MCF 10A (cell line): ENCODE measurements at places on chromosomes 12 and 14. TPM values are rescaled to one million over a fixed set of nuclear protein-coding genes. Genes with fewer than 3 reads are reported as not detected.
A peak's percentile ranks its signal among the peaks of the same experiment; 100 is the strongest.

DNA sequence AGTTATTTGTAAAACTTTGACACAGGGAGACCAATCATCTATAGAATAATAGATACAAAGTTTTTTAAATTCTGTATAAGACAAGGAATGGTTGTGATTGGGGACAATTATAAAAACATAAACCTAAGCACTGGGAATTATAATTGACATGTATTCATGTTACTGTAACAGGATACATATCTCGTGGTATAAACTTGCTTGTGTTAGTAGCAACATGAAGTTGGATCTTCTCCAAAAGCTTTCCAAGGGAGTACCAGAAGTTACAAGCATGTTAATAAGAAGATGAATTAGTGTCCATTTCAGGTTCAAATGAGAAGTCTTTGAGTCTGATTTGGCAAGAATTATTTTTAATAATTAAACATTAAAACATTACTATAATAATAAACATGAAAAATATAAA lies 42.2 kb downstream of the CDKL1 start:
- no peak for DNase-seq
- H3K4me1 ChIP-seq = no peaks in the 10 kb centered on the region

DNA sequence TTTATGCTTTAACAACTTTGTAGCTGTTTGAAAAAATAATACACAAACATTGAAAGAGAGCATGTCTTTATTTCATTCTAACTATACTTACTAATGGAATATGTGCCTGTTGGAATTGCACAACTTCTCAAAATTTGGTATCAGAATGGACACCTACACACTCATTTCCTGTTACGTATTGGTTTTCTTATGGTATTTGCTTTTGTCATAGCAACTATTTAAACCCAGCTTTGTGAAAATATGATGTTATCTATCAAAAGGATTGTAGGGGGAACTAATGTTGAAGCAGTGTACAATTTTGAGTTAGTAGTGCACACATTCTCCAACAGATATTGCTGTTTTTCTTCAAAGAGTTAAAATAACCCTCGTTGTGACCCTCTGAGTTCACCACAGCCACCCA lies 52.6 kb downstream of the RBMS2 start:
- no peak overlapping the region for H3K27ac ChIP-seq
- peak; percentile 19 for DNase-seq
- H3K27me3 ChIP-seq = no peaks in the 10 kb centered on the region
- H3K4me1 ChIP-seq = peaks cover 18% of the 10 kb centered on the region
- peaks cover 63% of the 10 kb centered on the region for H3K36me3 ChIP-seq
- no peak overlapping the region for H3K4me3 ChIP-seq

GRCh38 chr12:24954261-24954660 lies 5.4 kb upstream of the BCAT1 start:
- H3K27ac ChIP-seq = no peak overlapping the region
- H3K27me3 ChIP-seq = no peaks in the 10 kb centered on the region
- H3K36me3 ChIP-seq = no peaks in the 10 kb centered on the region
- H3K4me1 ChIP-seq = no peaks in the 10 kb centered on the region

The INSM2 gene
- total RNA-seq = 0.09 and 0.10 TPM in 2 replicates

DNA sequence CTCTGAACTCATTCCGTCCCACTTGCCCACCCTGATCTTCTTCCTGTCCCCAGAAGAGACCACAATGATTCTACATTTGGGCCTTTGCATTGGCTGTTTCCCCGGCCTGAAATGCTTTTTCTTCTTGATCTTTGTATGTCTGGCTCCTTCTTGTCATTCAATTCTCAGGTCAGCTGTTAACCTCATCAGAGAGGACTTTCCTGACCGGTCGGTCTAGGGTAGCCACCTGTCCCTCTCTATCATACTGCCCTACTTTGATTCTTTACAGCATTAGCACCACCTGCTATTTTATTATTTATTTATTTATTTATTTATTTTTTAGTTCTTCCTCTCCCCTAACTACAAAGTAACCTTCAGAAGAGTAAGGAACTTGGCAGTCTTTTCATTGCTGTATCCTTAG lies 84.3 kb downstream of the DYRK2 start:
- no peaks in the 10 kb centered on the region for H3K36me3 ChIP-seq
- H3K27ac ChIP-seq = no peak overlapping the region
- no peak overlapping the region for H3K4me3 ChIP-seq
- no peak for DNase-seq

DNA sequence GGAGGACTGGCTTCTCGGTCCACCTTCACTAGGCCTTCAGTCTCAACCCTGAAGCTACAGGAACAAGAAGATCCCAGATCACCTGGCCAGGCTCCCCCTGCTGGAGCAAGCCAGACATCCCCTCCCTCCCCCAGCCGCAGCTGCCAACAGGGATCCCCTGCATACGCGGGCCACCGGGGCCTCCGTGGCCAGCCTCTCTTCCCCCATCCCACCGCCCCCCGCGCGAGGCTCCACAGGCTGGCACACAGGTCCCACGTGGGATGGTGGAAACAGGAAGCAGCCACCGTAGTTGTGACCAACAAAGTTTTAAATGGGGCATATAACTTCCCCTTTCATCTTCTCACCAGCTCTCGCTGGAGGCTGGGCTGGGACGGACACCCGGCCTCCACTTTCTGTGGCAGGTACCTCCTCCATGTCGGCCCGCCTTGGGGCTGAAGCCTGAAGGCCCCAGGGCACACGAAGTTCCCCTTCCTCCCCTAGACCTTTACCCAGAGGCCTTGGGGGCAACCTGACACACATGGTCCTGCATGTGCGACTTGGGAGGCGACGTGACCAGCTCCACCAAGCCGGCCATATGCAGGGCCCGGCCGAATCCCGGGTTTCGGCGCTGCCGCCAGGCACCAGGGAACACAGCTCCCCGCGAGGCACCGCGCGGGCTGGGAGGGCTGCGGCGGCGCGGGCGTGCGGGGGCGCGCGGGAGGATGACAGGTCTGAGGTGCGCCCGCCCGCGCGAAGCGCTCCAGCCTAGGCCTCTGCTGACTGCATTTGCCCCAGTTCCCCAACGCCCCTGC lies 44.4 kb upstream of the PNMA1 start:
- H3K4me3 ChIP-seq = peak overlapping the region; percentile 86
- peak overlapping the region; percentile 89 for H3K27ac ChIP-seq
- peak; percentile 84 for DNase-seq
- H3K27me3 ChIP-seq = no peaks in the 10 kb centered on the region
- H3K36me3 ChIP-seq = peaks cover 24% of the 10 kb centered on the region
- peaks cover 42% of the 10 kb centered on the region for H3K4me1 ChIP-seq

DNA sequence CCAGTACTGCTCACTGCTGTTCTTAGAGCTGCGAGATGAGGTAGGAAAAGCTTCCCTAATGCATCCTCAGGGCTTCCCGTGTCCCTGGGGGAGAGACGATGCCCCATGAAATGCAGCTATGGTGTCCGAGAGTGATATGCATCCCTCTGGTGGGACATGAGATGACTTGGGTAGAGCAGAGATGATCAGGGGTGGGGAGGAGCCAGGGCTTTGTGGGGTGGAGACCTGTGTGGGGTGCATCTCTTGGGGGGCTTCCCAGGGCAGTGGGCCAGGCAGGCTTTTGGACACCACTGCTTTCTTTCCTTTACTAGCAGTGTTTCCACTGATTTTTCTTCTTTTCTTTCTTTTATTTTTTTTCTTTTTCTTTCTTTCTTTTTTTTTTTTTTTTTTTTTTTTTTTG lies 147.3 kb downstream of the ADGRD1 start:
- no peak overlapping the region for H3K27ac ChIP-seq
- no peaks in the 10 kb centered on the region for H3K4me1 ChIP-seq
- no peak overlapping the region for H3K4me3 ChIP-seq

DNA sequence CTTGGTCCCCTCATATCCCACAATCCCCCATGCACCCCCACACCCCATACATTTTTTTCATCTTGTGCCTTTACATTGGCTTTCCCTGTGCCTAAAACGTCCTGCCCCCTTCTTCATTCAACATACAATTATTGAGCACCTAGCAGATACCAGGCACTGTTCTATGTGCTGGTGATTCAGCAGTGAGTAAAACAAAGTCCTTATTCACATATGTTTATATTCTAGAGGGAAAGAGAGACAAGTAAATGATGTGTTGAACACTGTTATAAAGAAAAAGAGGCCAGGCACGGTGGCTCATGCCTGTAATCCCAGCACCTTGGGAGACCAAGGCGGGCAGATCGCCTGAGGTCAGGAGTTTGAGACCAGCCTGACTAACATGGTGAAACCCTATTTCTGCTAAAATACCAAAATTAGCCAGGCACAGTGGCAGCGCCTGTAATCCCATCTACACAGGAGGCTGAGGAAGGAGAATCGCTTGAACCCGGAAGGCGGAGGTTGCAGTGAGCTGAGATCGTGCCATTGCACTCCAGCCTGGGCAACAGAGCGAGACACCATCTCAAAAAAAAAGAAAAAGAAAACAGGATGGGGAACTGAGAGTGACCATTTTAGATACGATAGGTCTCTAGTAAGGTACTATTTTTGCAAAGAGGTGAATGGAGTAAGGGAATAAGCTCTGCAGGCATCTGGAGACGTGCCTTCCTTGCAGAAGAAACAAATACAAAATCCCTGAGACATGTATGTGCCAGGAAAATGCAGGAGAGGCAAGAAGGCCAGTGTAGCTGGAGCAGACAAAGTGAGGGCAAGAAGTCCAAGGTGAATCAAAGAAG lies 12.2 kb downstream of the SLC7A7 start:
- H3K4me3 ChIP-seq = no peak overlapping the region
- H3K27me3 ChIP-seq = peaks cover 21% of the 10 kb centered on the region
- H3K36me3 ChIP-seq = no peaks in the 10 kb centered on the region
- H3K4me1 ChIP-seq = peaks cover 10% of the 10 kb centered on the region
- no peak overlapping the region for H3K27ac ChIP-seq
- DNase-seq = no peak

DNA sequence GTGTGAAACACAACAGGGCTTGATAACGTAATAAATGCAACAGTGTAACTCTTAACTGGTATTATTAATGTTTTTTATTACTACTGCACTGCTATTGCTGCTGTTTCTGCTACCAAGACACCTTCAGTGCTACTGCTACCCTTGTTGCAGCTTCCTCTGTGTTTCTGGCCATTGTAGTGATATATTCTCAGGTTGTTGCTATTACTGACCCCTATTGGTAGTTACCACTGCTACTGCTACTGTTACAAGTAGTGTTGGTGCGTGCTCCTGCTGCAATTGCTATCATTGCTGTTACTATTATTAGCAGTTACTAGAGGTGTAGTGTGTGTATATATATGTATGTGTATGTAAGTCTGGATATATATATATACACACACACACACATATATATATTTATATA lies 87.2 kb upstream of the PTPRB start:
- H3K27ac ChIP-seq = no peak overlapping the region
- H3K4me1 ChIP-seq = no peaks in the 10 kb centered on the region
- DNase-seq = peak; percentile 25
- H3K27me3 ChIP-seq = no peaks in the 10 kb centered on the region

DNA sequence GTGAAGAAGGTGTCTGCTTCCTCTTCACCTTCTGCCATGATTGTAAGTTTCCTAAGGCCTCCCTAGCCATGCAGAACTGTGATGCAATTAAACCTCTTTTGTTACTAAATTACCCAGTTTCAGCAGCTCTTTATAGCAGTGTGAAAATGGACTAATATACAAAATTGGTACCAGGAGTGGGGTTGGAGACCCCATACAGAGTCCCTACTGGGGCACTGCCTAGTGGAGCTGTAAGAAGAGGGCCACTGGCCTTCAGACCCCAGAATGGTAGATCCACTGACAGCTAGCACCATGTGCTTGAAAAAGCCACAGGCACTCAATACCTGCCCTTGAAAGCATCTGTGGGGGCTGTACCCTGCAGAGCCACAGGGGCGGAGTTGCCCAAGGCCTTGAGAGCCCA lies 44.8 kb upstream of the CRADD start:
- no peak for DNase-seq
- H3K4me3 ChIP-seq = no peak overlapping the region
- H3K36me3 ChIP-seq = no peaks in the 10 kb centered on the region
- H3K27ac ChIP-seq = no peak overlapping the region

- H3K27ac ChIP-seq = no peak overlapping the region
- H3K27me3 ChIP-seq = no peaks in the 10 kb centered on the region
- H3K4me3 ChIP-seq = no peak overlapping the region
- DNase-seq = peak; percentile 12
These were observed 340.7 kb downstream of the DPF3 start for GRCh38 chr14:72553161-72553560.

DNA sequence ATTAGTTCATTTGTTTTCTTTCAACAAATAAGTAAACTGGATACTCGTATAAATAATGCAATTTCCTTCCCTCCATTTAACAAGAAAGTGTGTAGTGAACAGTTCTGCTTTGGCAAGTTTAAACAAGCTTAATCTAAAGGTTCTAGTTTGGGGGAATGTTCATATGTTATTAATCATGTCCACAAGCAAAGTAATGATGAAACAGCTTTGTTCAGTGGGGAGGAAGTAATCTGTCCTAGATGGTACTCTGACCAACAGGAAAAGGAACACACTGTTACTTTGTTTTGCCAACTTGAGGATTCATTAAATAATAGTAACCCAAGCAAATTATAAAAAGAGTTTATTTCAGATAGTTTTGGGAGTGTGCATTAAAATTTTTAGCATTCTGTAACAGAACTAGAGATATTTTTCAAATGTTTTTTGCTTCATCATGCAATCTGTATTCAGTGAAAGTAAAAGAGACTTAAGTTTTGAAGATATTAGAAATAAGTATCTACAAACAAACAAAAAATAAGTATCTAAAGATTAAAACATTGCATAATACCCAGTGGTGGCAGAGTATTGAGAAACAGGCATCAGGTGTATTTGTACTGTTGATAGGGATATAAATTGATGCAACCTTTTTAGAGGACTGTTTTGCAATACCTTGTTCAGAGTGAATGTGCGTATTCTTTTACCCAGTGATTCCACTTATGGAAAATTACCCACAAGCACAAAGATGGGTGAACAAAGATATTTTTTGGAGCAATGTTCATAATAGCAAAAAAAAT lies 61.1 kb downstream of the RAB35 start:
- no peaks in the 10 kb centered on the region for H3K36me3 ChIP-seq
- peak overlapping the region; percentile 30 for H3K4me3 ChIP-seq
- H3K27ac ChIP-seq = peak overlapping the region; percentile 88
- H3K27me3 ChIP-seq = no peaks in the 10 kb centered on the region
- peak; percentile 80 for DNase-seq

The GALNT16 gene
- total RNA-seq = not detected in 2 replicates

GRCh38 chr14:59768855-59769375 lies 101.7 kb downstream of the RTN1 start:
- peaks cover 6% of the 10 kb centered on the region for H3K4me1 ChIP-seq
- no peak overlapping the region for H3K27ac ChIP-seq
- no peaks in the 10 kb centered on the region for H3K27me3 ChIP-seq
- no peak overlapping the region for H3K4me3 ChIP-seq
- no peaks in the 10 kb centered on the region for H3K36me3 ChIP-seq

DNA sequence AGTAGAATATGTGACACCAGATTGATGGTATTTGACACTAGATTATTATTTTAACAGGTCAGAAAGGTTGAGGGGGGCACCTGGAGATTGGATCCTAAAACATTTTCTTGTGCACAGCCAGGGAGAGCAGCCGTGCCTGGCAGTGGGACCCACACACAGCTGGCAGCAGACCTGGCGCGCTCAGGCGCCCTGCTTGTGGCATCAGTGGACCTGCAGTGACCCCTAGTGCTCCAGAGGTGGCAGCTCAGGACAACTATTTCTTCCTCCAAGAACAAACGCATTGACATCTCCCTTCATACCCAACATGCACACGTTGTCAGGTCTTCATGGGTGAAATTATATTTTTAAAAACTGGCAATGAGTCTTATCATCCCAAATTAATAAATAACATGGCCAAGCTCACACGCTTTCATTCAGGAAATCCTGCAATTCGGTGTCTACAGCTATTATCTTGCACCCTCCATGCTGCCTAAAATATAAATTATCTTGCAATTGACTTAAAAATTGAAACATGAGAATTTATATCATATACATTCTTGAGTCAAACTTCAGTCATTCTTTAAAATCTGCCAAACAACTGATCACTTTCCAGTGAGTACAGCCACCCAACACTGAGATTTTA lies 7.7 kb upstream of the TMEM132D start:
- no peaks in the 10 kb centered on the region for H3K27me3 ChIP-seq
- H3K4me1 ChIP-seq = peaks cover 4% of the 10 kb centered on the region
- no peak overlapping the region for H3K27ac ChIP-seq
- H3K4me3 ChIP-seq = no peak overlapping the region
